ENCODE measurements at places on chromosomes 12 and 14. TPM values are rescaled to one million over a fixed set of nuclear protein-coding genes. Genes with fewer than 3 reads are reported as not detected.

Gene CLIP1
- 53.9 TPM for total RNA-seq

Gene PTPN21
- total RNA-seq: 0.12 TPM

Gene ACTN1
- total RNA-seq: 146 TPM

Gene ITGA7
- total RNA-seq: 5.5 TPM

Gene EXOC5
- 80.2 TPM for total RNA-seq

Gene SIVA1
- total RNA-seq: 97.1 TPM

Gene CAPZA3
- total RNA-seq: not detected

Gene RFLNA
- not detected for total RNA-seq

Gene PLBD2
- 17.3 TPM for total RNA-seq

Gene ALG10B
- 14.2 TPM for total RNA-seq

Gene ZFHX2
- 1.3 TPM for total RNA-seq

Measured in activated CD4-positive, alpha-beta T cell treated with anti-CD3 and anti-CD28 coated beads for 36 hours (primary cell).